H54 (cell line): ENCODE measurements at places on chromosomes 5 and 9.

- no peak for DNase-seq
Measured at GRCh38 chr5:34738381-34738780, 82.3 kb downstream of the RAI14 start.

DNA sequence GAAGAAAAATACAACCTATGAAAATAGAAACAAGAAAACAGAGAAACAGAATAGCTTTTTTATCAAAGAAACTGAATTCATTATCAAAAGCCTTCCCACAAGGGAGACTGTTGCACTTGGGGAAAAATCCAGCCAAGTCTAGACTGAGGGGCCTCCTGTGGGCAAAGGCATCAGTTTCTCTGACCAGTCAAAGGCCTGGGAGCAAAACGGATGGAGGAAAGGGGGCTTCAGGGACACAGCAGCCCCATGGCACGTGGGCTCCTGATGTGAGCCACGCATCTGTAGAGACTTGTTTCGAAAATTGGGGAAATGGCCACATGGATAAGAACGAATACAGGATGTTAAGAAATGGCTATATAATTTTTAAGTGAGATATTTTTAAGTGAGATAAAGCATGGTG lies 21.1 kb downstream of the ZDHHC11B start:
- DNase-seq = peak; percentile 2

GRCh38 chr9:90559075-90560073 lies 83.2 kb downstream of the DIRAS2 start:
- DNase-seq = no peak

GRCh38 chr5:139882961-139883539 lies 87.4 kb downstream of the PSD2 start:
- no peak for DNase-seq

DNA sequence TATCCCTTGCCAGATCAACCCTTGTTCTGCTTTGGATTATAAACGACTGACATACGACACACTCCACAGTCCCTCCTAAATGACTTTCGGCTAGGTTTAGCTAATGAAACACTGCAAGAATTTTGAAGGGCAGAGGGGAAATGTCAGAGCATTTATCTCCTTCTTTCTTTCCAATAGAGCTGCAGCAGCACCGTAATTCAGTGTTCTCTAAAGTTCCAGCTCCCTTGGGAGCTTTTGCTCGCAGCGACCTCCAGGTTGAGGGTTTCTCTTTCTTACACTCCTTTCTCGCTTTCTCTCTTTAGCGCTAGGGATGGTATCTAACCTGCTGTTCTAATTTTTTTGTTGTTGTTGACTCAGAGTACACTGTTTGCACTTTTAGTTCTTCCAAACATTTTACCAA lies 467.1 kb upstream of the ST8SIA4 start:
- DNase-seq = no peak

DNA sequence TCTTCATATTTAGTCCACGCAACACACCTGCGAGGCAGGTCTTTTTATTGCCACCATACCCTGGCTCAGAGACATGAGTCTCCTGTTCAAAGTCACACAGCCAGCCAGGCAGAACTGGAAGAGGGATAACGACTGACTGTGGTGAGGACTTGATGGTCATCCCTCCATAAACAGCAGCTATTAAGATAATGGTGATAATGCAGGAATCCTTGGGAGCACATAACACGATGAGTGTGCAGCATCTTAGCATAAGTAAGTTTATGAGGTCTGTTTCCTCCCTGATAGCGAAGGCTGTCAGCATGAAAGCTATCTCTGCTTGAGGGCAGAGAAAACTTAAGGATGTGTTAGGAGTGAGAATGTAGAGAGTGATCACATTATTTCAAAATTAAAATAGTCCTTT lies 30.9 kb downstream of the KCTD16 start:
- DNase-seq = no peak

DNA sequence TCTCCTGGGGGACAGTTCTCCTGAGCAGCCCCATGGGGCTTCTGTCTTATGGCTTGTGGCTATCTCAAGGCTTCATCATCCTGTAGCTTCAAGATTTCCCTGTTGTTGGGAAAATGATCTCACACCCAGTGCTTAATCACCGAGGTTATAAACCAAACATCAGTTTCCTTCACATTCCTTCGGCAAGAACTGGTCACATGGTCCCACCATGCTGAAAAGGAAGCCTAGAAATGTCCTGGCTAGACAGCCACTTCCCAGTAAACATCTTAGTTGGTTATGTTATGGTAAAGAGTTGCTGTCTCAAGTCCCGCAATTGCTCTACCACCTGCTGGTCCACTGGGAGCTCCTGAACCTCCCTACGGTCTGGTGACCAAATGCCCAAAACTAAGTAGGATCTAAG lies 66.0 kb downstream of the RAB3C start:
- no peak for DNase-seq

GRCh38 chr9:4973246-4973645 lies 11.8 kb upstream of the JAK2 start:
- no peak for DNase-seq

DNA sequence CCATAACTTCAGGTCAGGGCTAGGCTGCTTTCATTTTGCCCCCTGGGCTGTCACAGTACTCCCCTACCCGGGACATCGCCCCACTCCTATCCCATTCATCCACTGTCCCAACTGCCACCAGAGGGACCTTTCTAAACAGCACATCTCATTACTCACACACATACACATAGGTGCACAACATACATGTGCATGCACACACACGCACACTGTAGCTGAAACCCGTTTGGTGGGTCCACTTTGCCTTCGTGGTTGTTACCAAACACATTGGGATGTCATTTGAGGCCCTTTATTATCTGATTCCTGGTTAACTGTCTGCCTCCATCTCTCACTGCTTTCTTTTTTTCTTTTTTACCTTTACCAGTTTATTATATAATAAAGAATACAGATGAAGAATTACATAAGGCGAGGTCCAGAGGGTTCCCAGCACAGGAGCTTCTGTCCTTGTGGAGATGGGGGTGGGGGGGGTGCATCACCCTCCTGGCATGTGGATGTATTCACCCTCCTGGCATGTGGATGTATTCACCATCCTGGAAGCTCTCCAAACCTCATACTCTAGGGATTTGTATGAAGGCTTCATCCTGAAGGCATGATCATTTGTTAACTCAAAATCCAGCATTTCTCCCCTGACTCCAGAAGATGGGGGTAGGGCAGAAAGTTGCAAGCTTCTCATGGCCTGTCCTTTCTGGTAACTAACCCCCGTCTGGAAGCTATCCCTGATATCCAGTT lies 186.0 kb downstream of the GOLPH3 start:
- DNase-seq = peak; percentile 77

- peak; percentile 98 for DNase-seq
Measured at GRCh38 chr5:5270958-5271785, 131.0 kb downstream of the ADAMTS16 start.

- DNase-seq = no peak
Measured at GRCh38 chr9:134267881-134268724, 58.2 kb upstream of the RXRA start.

DNA sequence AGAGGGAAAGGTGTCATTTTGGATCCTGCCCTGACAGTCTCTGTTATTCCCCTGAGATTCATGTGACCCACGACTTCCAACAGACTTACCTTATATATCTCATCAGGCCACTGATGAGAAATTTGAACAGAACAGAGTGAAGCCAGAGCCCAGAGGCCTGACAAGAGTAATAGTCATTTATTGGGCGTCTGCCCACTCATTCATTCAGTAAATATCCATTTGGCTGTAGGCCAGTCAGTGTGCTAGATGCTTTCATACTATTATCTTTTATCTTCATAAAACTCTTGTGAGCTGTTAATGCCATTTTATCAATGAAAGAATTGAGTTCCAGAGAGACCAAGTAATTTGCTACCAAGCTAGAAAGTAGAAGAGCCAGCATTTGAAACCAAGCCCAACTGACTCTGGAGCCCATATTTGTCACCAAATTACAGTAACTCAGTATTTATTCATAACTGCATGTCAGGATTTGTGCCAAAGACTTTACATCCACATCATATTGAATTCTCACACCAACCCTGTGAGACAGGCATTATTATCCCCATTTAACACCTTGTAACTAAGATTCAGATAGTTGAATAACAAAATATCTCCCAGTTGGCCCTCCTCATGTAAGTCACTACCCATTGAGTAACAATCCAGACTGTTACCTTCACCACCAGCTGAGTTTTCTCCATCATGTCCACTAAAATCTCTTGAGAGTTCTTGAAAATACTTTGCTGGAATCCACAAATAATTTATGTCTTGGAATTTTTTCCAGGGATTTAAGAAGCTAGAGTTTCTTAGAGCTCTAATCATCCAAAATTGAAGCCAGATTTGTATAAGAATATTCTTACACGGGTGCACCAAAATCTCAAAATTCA lies 2.5 kb downstream of the PTPDC1 start:
- DNase-seq = no peak

- DNase-seq = no peak
Measured at GRCh38 chr5:175392236-175392635, 51.7 kb downstream of the DRD1 start.

- DNase-seq = no peak
Measured at GRCh38 chr9:134226221-134226930, 62.0 kb upstream of the RNU6ATAC start.

DNA sequence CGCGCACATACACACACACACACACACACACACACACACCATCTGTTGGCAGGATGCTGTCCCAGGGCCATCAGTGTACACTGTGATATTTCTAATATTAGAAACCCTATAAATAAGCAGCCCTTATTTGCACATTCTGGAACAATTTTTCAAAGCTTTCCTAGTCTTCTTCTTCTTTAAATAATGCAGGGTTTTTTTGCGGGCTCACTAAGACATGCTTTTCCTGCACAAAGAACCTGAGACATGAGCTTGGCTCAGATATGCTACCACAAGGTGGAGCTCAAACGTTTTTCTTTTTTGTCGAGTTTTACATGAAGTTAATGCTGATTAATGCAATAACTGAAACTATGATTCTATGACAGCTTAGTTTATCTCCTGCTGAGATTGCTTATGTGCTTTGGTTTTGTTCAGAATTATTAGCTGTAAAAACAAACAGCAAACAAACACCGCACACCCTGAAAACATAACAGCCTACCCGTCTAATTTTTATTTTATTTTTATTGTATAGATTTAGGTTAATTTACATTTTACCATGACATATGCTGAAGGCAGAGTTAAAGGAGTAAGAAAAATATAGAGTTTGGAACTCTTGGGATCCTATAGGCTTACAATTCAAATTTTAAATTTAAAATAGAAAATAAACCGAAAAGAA lies 95.8 kb downstream of the ALDH1A1 start:
- peak; percentile 41 for DNase-seq

DNA sequence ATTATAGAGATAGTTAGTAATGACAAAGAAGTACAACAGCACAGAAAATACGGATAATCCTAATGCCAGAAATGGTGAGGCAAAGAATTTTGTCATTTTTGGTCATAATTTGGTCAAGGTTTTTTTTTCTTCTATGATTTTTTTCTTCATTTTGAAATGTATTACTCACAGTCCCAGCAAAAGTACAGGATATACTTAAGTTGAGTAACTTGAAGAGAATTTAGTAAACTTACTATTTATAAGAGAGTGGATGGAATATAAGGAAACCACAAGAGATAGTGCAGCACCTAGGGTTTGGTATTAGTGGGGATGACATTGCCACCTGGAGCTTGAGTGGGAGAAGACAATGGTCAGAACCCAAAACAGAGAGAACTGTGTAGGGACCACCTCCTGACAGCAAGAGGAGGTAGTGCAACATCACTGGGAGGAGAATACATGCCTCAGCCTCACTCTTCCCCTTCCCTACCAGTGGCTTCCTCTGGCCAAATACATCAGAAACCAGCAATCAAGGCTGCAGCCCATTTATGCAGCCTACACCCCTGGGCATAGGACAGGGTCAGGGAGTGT lies 434.5 kb upstream of the TRPC7 start:
- no peak for DNase-seq

- no peak for DNase-seq
Measured at GRCh38 chr5:145467446-145467845, 367.7 kb downstream of the PRELID2 start.

DNA sequence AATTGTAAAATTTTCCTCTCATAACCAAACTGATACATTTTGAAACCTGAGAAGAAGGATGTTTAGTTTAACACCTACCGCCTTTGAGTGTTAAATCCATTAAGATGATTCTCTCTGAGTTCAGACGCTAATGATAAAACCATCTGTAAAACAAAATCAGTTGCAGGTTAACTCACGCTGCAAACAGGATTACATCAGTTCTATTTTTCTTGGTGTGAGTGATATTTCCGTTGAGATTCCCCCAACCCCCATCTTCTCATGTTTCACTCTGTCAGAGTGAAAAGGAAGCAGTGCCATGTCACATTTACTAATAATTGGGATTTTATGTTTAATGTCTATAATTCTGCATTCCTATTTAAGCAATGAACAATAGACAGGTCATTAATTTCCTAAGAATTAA lies 146.5 kb downstream of the FANCC start:
- DNase-seq = no peak

DNA sequence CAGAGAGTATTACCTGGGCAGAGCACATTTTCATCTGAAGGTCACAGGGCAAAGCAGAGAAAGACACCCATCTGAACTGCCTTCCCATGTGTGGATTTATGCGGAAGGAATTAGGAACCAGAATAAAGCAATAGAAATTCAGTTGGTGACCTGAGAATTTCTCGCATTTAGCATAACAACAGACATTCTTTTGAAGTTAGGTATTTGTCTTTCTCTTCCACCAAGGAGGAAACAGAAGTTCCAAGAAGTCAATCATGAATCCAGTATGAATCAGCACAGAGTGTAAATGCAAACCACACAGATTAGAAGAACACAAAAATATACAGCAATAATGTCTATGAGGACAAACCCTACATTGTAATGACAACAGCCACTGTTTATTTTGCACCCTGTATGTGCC lies 515.2 kb upstream of the BRINP1 start:
- DNase-seq = no peak

- DNase-seq = no peak
Measured at GRCh38 chr9:122518226-122518625, 715 bp upstream of the OR1J4 start.

DNA sequence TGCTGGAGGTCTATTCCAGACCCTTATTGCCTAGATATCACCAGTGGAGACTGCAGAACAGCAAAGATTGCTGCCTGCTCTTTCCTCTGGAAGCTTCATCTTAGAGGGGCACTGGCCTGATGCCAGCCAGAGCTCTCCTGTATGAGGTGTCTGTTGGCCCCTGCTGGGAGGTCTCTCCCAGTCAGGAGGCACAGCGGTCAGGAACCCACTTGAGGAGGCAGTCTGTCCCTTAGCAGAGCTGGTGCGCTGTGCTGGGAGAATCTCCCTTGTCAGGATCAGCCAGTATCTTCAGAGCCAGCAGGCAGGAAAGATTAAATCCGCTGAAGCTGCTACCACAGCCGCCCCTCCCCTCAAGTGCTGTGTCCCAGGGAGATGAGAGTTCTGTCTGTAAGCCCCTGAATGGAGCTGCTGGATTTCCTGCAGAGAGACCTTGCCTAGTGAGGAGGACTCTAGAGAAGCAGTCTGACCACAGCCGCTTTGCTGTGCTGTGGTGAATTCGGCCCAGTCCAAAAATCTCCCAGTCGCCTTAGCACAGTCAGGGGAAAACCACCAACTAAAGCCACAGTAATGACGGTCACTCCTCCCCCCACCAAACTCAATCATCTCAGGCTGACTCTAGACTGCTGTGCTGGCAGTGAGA lies 124.1 kb downstream of the JAKMIP2 start:
- DNase-seq = no peak

- DNase-seq = no peak
Measured at GRCh38 chr5:122064992-122065391, 13.1 kb downstream of the LOX start.
